Foreskin fibroblast (primary cell): ENCODE measurements at places on chromosomes 1 and 21.

DNA sequence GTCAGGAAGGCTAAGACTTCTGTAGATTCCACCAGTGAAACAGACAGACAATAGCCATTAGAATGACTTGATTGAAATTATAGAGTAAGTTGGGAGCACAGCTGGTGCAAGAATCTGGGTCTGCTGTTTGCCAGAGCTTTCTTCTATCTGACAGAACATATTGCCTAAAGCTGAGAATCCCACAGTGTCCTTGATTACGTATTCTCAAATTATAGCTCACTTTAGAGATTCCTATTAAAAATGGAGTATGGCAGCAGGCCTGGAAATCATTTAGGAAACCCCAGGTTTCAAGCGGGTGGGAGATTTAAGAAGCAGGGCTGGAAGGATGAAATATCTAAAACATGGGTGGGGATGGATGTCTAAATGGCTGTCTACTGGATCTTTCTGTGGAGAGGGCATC is 639.7 kb upstream of the CXADR start:
- no peak for DNase-seq

DNA sequence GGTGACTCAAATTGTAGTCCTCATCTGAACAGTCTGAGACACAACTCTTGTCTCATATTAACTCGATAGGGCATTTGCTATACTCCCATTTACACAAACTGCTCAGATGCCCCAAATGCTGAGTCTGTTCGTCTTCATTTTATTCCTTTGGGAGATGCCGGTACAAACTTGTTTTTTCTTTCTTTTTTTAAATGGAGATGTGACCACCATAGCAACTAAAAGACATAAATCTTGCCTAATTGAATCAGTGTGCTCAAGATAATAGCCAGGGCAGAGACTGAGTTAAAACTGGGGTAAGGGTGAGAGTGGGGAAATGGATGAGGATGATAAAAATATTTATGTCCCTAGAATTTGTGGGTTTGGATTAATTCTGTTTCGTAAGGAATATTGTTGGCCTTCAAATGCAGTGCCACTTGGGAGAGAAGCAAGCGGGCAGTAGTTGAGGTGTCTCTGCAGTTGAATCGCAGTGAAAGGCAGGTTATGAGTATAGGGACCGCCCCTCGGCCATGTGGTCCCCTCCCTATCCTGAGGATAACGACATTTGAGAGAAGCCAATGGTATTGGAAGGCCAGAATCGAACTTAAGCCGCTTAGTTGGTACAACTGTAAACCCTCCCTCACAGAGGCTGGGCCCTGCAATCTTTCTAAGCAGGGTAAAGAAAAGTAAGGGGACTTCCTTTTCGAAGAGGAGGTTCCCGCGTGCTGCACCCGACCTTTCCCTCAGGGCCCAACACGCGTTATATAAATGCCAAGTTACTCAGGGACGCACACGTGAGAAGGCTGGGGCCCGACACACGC is 859 bp upstream of the LRRC8B start:
- no peak for DNase-seq

- DNase-seq = peak; percentile 82
Observed at GRCh38 chr1:59393211-59394180, 96.6 kb downstream of the FGGY start.

DNA sequence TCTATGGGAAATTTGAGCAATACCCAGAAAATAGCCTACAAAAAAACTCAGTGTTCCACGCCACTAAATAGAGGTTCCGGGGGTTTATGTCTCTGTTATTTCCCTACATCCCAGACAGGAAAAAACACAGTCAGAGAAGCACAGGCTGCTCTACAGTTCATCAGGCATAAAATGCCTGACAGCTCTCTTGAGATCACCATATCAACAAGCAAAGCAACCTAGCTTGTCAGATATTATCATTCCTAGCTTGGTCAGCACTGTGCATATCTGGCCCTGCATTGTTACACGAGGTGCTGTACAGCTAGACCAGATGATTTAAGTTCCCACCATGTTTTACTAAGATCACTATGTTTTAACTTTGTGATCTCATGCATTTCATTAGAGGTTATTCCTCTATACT is 172.6 kb downstream of the PTPRC start:
- no peak for DNase-seq

- no peak for DNase-seq
Observed at GRCh38 chr1:33736496-33736895, 127.4 kb upstream of the HMGB4 start.

DNA sequence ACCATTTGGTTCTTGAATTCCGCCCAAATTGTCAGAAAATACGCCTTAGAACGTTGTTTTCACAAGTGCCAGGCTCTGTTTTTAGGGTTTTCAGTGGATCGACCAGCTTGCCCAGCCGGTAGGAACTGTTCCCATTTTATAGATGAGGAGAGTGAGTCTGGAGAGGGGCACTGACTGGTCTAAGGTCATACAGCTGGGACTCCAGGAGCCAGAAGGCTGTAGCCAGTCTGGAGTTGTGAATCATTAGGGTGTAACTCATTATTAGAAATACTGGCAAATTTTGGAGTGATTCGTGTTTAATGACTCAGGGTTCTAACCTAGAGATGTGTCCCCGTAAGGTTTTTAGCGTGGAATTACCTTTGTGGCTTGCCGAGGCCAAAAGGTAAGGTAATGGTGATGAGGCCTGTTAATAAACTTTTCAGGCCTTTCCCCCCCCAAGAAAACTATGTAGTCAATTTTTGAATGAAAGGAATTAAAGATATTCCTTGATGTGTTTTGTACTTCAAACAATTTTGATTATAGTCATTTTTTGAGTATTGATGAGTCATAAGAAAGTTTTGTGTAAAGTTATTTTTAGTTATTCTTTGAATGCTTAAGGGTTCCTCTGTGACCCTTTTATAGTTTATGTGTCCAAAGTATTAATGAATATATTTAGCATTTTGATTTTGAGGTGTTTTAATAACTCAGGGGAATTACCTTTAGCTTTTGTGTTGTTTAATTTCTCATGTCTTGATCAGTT is 2.1 kb downstream of the DYRK1A start:
- DNase-seq = peak; percentile 73

GRCh38 chr21:35120631-35121180 is 71.6 kb upstream of the RUNX1 start:
- DNase-seq = no peak

- DNase-seq = no peak
Observed at GRCh38 chr1:239354231-239354630, 32.1 kb upstream of the CHRM3 start.

GRCh38 chr1:47423872-47424271 is 7.8 kb downstream of the FOXE3 start:
- DNase-seq = no peak

- no peak for DNase-seq
Observed at GRCh38 chr1:115134231-115134630, 44.9 kb upstream of the TSPAN2 start.

- peak; percentile 17 for DNase-seq
Observed at GRCh38 chr1:89945852-89946476, 48.9 kb upstream of the ZNF326 start.

GRCh38 chr1:1788136-1788535 is 9.9 kb upstream of the NADK start:
- DNase-seq = no peak

- no peak for DNase-seq
Observed at GRCh38 chr1:76857138-76857537, 10.1 kb upstream of the ST6GALNAC5 start.

- DNase-seq = peak; percentile 67
Observed at GRCh38 chr1:8598060-8598724, 219.2 kb downstream of the RERE start.

DNA sequence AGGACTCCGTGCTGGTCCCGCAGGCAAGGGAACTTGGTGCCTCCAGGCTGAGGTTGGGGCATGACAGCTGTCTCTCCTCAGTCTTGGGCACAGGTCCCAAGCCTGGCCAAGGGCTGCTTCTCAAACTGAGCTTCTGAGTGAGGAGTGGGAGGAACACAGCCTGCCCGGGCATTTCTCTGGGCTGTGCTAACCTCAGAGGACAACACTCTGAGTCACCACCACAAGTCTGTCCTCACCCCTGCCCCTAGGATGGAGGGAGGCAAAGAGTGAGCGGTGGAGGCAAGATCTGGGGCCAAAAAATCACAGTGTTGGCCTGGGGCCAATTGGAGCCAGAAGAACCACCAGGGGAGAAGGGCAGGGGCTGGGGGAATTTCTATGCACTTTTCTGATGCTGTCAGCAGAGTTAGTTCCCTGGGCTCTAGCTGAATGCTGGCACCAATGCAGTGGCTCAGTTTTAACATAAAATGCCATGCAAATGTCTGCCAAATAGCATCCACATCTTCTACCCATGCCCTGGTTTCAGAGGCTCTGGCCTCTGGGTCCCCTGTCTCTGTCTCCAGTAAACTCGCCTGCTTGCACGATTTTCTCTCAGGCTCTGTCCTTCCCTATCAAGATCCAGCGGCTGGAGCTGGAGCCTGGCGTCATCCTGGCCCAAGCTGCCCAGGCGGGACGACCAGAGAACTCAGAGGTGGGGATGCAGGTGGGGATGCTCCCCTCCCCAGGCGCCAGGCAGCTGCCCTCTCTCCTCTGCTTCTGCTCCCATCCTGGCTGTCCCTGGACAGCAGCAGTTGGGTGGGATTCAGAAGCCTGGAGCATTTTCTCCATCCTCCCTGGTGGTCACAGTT is 11.0 kb upstream of the CDK18 start:
- peak; percentile 47 for DNase-seq

DNA sequence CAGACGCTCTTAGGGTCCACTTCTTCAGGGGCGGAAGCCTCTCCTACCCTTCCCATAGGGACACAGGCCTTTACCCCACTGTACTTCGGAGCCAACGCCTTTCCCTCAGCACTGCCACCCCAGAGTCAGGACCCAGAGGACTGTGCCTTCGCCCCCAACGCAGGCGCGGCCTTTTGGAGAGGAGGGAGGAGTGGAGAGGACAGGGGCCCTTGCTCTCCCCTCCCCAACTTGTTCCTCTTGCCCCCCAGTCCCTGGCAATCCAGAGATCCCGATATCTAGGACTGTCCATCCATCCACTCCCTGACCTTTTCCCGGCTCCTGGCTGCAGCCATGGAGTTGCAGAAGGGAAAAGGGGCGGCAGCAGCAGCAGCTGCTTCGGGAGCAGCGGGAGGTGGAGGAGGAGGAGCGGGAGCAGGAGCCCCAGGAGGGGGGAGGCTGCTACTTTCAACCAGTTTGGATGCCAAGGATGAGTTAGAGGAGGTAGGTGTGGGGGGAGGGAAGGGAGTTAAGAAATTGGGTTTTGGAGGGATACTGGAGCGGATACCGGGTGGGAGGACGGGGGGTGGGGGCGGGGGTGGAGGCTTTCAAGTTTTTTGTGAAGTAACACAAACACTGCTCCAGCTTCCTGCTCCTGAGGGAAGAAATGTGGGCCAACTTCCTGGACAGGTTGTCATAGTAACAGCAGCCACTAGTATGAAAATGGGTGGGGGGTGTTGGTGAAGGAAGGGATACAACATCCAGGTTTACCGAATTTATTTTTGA is 636 bp downstream of the INTS3 start:
- peak; percentile 67 for DNase-seq

- no peak for DNase-seq
Observed at GRCh38 chr1:117608758-117609157, 2.9 kb downstream of the TENT5C start.

DNA sequence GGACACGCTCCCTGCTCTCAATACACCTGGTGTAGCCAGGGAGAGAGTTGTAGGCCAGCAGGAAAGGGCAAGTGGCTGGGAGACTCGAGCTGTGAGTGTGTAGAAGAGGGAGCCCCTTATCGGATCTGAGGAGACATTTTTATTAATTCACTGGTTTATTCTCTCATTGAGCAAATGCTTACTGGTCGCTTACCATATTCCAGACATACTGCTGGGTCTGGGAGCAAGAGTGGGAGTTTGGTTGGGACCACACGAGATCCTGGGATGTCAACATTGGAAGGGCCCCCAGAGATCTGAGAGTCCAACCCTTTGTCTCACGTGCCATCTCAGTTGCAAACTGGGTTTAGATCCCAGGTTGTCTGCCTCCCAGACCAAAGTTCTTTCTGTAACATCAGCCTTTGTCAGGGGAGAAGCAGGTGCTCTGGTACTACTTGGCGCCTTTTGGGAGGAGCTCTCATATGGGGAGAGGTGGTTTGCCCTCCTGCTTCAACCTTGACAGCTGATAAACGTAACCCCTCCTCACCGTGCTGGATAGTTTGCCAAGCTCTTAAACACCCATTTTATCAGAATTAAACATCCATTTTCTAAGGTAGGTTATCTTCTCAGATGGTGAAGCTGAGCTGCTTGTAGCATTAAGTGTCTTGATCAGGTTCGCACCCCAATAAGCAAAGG is 742 bp downstream of the TMEM222 start:
- DNase-seq = no peak

GRCh38 chr1:201090541-201090940 is 21.7 kb downstream of the CACNA1S start:
- DNase-seq = no peak

DNA sequence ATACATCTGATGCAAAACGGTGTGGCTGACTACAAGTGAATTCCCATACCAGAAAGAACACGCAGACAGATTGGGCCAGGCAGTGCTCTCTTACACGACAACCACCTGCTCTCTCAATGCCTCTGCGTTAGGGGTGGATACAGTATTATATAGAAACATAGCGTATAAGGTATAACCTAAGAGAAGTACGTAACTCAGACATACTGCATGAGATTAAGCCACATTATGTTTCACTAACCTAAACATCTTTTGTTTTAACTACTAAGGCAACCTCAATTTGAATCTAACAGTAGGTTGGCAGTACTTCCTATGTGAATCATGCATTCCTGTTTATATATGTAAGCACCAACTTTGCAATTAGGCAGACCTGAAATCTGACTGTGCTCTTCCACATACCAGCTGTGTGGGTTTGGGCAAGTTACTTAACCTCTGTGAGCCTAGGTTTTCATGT is 58.1 kb upstream of the COA6 start:
- DNase-seq = peak; percentile 65

DNA sequence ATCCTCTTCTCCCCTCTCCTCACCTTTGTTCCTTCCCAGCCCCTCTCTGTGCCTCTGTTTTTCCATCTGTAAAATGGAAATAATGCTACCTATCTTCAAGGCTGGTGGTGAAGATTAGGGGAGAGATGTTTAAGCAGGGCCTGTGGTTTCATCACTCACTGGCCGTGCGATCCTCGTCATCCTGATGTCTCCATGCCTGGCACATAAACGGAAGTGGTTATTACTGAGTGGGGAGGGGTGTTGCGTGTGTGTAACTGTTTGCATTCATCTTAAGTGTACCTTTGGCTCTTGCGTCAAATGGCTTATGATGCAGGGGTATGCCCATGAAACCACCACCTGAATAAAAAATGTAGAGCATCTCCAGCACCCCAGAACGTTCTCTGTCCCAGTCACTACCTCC is 17.2 kb upstream of the C1QA start:
- no peak for DNase-seq

DNA sequence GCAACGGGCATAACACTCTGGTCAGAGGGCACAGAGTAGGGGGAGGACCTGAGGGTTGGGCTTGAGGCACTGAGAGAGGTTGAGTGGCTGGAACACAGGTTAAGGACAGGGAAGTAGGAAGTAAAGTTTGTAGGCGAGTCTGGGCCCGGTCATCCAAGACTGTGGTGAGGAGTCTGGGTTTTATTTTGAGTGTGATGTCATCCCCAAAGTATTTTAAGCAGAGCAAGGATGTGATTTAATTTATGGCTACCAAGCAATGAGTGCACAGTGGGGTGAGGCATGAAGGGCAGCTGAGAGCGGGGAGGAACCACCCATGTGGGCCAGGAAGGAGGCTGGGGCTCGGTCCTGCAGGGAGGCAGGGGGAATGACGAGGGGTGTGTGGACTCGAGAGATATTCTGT is 11.2 kb upstream of the VWA5B1 start:
- DNase-seq = peak; percentile 64
